Mammary microvascular endothelial cell (primary cell): ENCODE measurements at places on chromosomes 11 and 22. TPM values are rescaled to one million over a fixed set of nuclear protein-coding genes. Genes with fewer than 3 reads are reported as not detected.

Gene PHLDB1
- total RNA-seq, result 106 and 112 TPM in 2 replicates

Gene FAM180B
- not detected in 2 replicates for total RNA-seq

Gene CCND1
- 558 and 576 TPM in 2 replicates for total RNA-seq

Gene SAA1
- not detected in 2 replicates for total RNA-seq

Gene BTBD18
- not detected in 2 replicates for total RNA-seq

Gene OR51B4
- total RNA-seq, result not detected in 2 replicates

Gene LMO1
- 0.20 TPM in 1 of 2 replicates, not detected in the other for total RNA-seq

Gene IGSF9B
- 0.67 TPM in 1 of 2 replicates, not detected in the other for total RNA-seq
